Naive B cell (primary cell): ENCODE measurements at places on chromosomes 13 and 19.

DNA sequence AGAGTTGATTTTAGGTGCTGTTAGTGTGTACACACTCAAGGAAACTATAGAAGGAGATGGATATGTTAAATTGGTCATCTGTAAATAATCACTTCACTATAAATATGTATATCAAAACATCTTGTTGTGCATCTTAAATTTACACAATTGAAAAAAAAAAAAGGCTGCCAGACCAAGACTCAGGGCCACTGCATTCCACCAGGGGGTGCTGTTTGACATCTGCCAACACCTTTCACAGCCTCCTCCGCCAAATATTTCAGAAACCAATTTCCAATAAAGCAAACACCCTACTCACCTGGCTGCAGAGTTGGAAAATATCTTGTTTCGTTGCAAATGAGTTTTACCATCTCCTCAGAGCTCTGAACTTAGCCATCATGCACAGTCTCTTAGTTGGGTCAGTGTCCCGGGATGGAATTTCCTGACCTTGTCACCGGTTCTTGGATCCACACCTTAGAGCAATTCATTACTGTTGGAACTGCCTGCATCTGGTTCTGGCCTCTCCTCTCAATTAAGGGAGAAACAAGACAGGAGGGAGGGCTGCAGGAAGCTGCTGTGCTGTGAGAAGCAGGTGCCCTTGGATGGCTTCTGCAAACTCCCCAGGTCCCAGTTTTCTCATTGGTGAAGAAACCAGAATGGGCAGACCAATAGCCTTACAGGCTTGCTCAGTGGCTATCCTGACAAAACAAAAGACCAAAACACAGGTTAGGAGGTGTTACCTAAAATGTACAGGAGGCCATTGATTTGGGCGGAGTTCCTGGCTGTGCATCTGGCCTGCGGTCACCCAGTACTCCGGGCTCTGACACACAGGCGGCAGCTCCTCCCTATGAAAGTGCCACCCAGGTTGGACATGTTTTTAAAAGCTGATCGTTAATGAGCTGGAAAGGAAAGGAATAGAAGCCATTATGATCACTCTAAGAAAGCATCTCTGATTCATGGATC, 746.6 kb downstream of the UQCRFS1 start:
- no peaks in the 10 kb centered on the region for H3K27me3 ChIP-seq
- no peak overlapping the region for H3K27ac ChIP-seq
- DNase-seq = peak; percentile 33
- no peaks in the 10 kb centered on the region for H3K36me3 ChIP-seq

- H3K4me3 ChIP-seq = no peak overlapping the region
- H3K36me3 ChIP-seq = no peaks in the 10 kb centered on the region
- no peak overlapping the region for H3K27ac ChIP-seq
- peaks cover 7% of the 10 kb centered on the region for H3K27me3 ChIP-seq
Measured at GRCh38 chr13:24307211-24308067, 1.9 kb upstream of the C1QTNF9 start.

- H3K4me3 ChIP-seq = no peak overlapping the region
- H3K36me3 ChIP-seq = no peaks in the 10 kb centered on the region
- no peak for DNase-seq
- no peaks in the 10 kb centered on the region for H3K4me1 ChIP-seq
- no peak overlapping the region for H3K27ac ChIP-seq
- H3K27me3 ChIP-seq = no peaks in the 10 kb centered on the region
Measured at GRCh38 chr13:31369213-31369612, 169.4 kb downstream of the B3GLCT start.

- no peak for DNase-seq
- no peaks in the 10 kb centered on the region for H3K36me3 ChIP-seq
- peaks cover 15% of the 10 kb centered on the region for H3K4me1 ChIP-seq
- peak overlapping the region; percentile 88 for H3K27ac ChIP-seq
Measured at GRCh38 chr19:12985049-12985776, 10.1 kb upstream of the NFIX start.

DNA sequence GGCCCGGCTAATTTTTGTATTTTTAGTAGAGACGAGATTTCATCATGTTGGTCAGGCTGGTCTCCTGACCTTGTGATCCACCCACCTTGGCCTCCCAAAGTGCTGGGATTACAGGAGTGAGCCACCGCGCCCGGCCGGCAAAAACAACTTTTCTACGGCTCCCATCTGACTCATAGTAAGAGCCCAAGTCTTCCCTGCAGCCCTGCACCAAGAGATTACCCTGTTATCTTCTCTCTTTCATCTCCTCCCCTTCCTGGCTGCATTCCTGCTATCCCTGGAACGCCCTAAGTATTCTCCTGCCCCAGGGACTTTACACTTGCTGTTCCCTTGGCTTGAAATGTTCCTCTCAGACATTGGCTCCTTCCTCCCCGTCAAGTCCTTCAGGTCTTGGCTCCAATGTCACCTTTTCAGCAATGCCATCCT, 6.6 kb downstream of the AP2S1 start:
- H3K27me3 ChIP-seq = no peaks in the 10 kb centered on the region
- H3K4me1 ChIP-seq = peaks cover 12% of the 10 kb centered on the region
- no peak overlapping the region for H3K27ac ChIP-seq
- no peaks in the 10 kb centered on the region for H3K36me3 ChIP-seq
- no peak for DNase-seq
- H3K4me3 ChIP-seq = no peak overlapping the region

DNA sequence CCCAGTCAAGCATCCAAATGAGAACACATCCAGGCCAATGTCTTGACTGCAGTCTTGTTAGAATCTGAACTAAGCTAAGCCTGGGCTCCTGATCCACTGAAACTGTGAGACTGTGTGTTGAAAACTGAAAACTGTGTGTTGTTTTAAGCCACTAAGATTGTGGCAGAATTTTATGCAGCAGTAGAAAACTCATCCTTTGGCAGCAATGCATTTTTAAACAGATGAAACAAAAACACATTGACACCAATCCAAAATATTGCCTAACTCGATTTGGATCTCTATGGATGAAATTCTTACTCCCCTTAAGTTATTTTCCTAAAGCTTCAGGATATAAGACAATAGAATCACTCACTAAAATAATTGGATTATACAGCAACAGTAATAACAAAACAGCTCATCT, 202.3 kb upstream of the KLF12 start:
- no peak for DNase-seq
- H3K27ac ChIP-seq = no peak overlapping the region
- peaks cover 5% of the 10 kb centered on the region for H3K27me3 ChIP-seq

DNA sequence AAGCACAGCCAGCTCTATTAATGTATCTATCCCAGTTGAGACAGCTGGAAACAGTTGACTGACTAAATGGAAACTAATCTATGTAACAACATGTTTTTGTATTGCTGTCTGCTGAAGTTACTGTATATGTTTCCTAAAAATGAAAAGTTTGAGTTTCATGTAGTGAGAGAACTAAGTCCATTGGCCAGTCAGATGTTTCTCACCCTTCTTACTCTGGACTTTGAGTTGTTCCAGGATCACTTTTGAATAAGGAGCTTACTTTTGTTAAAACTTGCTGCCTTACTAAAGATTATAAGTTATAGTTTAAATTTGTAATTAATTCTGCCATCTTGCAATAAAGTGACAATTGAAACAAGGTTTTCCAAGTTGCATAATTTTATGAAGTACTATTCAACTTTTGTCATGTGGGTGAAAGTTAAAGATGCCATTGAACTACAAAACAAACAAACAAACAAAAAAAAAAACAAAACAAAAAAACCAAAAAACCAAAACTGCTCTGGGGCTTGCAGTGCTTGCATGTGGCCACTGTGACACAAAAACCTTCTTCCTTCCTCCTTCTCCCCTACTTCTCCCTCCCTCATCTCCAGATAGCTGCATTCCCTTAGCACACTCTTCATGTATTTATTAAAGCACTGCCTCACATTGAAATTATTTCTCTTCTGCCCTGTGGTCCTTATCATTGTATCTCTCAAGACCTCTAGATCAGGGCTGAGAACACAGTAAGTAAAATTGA, 15.3 kb downstream of the WDFY2 start:
- peak overlapping the region; percentile 69 for H3K27ac ChIP-seq
- H3K27me3 ChIP-seq = no peaks in the 10 kb centered on the region
- H3K4me3 ChIP-seq = no peak overlapping the region
- H3K4me1 ChIP-seq = peaks cover 65% of the 10 kb centered on the region
- no peak for DNase-seq
- peaks cover 8% of the 10 kb centered on the region for H3K36me3 ChIP-seq

DNA sequence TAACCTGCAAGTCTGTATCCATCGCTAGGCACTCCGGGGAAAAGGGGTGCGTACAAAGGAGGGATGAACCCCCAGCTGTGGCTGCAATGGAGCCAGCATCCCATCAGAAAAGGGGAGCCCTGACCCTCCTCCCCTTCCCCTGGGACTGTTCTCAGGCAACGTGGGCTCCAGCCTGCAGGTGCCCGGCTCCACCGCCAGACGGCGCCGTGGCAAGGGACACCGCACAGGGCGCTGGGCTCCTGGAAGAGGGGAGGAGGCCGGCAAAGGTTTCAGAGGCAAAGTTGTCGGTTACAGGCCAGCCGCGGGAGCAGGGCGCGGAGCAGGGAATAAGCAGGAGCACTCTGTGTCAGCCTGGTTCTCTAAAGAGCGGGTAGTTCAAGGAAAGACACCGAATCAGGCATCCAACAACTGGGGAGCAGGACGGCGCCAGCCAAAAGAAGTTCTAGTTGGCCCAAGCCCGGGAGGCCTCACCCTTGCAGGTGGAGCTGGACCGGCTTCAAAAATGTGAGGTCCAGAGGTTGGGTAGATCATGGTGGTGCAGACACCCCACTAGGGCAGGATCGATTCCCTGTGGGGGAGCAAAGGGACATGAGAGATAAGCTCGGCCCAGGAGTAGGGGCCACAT, 53.0 kb upstream of the ATP12A start:
- no peaks in the 10 kb centered on the region for H3K27me3 ChIP-seq
- H3K4me3 ChIP-seq = no peak overlapping the region
- H3K36me3 ChIP-seq = no peaks in the 10 kb centered on the region

- H3K27ac ChIP-seq = peak overlapping the region; percentile 85
- no peaks in the 10 kb centered on the region for H3K36me3 ChIP-seq
- peak overlapping the region; percentile 94 for H3K4me3 ChIP-seq
- peak; percentile 42 for DNase-seq
Measured at GRCh38 chr19:18109733-18110608, 12.4 kb downstream of the MAST3 start.

DNA sequence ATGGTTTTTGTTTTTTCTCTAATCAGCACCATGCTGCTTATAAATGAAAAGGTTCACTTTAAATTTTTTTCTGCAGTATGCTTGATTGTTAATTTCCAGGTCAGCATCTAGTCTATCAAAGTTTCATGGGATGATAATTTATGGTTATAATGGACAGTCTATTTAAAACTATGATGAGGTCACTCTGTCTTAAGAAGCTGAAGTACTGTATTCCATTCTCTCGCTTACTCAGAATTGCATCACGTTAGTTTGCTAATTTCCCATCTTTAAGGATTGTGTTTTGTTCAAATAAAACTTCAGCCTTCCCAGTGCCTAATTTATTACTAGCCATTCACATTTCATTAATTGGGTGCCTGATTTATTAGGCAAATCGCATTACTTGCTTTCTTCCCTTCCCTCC, 94.3 kb downstream of the GPC6 start:
- no peak overlapping the region for H3K4me3 ChIP-seq
- H3K27ac ChIP-seq = no peak overlapping the region
- no peaks in the 10 kb centered on the region for H3K4me1 ChIP-seq
- no peak for DNase-seq
- no peaks in the 10 kb centered on the region for H3K27me3 ChIP-seq

- DNase-seq = no peak
- H3K27ac ChIP-seq = peak overlapping the region; percentile 34
- peaks cover 8% of the 10 kb centered on the region for H3K36me3 ChIP-seq
- peak overlapping the region; percentile 48 for H3K4me3 ChIP-seq
- H3K4me1 ChIP-seq = peaks cover 28% of the 10 kb centered on the region
Measured at GRCh38 chr13:32430018-32430747, 2.3 kb upstream of the N4BP2L1 start.

DNA sequence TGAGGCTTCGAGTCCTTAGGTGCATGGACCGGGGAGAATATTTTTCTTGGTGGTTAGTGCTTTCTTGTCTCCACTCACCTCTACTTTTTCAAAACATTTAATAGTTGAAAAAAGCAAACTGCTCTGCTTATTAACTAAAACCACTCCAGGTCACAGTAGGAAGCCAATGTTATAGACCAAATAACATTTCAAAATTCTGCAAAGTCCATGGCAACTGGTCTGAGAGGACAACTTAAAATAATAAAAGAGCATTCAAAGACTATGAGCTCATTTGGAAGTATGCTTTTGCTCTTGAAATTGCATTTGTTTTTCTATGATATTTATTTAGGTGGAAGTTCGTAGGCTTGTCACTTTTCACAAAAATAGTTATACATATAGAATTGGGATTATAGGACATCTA, 483.0 kb downstream of the DCT start:
- no peak for DNase-seq
- no peaks in the 10 kb centered on the region for H3K4me1 ChIP-seq
- H3K36me3 ChIP-seq = no peaks in the 10 kb centered on the region
- no peak overlapping the region for H3K4me3 ChIP-seq
- no peaks in the 10 kb centered on the region for H3K27me3 ChIP-seq

- peak; percentile 40 for DNase-seq
- no peaks in the 10 kb centered on the region for H3K4me1 ChIP-seq
- H3K27ac ChIP-seq = peak overlapping the region; percentile 12
- peaks cover 26% of the 10 kb centered on the region for H3K36me3 ChIP-seq
Measured at GRCh38 chr19:32599736-32600157, 18.8 kb downstream of the PDCD5 start.

GRCh38 chr13:110162866-110163658, 143.9 kb downstream of the COL4A1 start:
- no peak overlapping the region for H3K27ac ChIP-seq
- peaks cover 5% of the 10 kb centered on the region for H3K27me3 ChIP-seq
- no peak overlapping the region for H3K4me3 ChIP-seq
- no peaks in the 10 kb centered on the region for H3K36me3 ChIP-seq
- H3K4me1 ChIP-seq = no peaks in the 10 kb centered on the region

DNA sequence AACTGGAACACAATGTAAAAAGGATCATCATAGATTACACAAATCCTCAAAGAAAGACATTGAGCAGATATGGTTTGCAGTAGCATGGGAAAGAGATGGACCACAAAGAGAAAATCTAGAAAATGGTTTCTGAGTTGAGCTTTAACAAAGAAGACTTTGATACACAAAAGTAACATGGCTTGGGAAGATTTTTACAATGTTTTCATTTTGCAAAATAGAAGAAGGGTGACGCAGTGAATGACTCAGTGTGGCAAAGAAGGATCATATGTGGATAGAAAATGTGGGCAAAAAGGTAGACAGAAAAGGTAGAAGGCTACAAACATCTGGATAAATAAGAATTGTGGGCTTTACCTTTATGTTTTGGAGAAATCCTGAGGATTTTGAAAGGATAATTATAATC, 1220.5 kb downstream of the PCDH17 start:
- H3K4me1 ChIP-seq = no peaks in the 10 kb centered on the region
- H3K4me3 ChIP-seq = no peak overlapping the region
- H3K36me3 ChIP-seq = no peaks in the 10 kb centered on the region
- H3K27me3 ChIP-seq = no peaks in the 10 kb centered on the region
- DNase-seq = no peak
- H3K27ac ChIP-seq = no peak overlapping the region

- H3K36me3 ChIP-seq = peaks cover 24% of the 10 kb centered on the region
- no peaks in the 10 kb centered on the region for H3K27me3 ChIP-seq
- H3K4me1 ChIP-seq = no peaks in the 10 kb centered on the region
- DNase-seq = no peak
Measured at GRCh38 chr19:2112516-2113320, 16.0 kb downstream of the IZUMO4 start.
